Activated CD4-positive, alpha-beta memory T cell treated with anti-CD3 and anti-CD28 coated beads, Interleukin-2, amount 10 ng/mL, durations not matched to agents 7 days and 5 days (primary cell): ENCODE measurements at places on chromosomes 6 and 20. TPM values are rescaled to one million over a fixed set of nuclear protein-coding genes. Genes with fewer than 3 reads are reported as not detected.

DNA sequence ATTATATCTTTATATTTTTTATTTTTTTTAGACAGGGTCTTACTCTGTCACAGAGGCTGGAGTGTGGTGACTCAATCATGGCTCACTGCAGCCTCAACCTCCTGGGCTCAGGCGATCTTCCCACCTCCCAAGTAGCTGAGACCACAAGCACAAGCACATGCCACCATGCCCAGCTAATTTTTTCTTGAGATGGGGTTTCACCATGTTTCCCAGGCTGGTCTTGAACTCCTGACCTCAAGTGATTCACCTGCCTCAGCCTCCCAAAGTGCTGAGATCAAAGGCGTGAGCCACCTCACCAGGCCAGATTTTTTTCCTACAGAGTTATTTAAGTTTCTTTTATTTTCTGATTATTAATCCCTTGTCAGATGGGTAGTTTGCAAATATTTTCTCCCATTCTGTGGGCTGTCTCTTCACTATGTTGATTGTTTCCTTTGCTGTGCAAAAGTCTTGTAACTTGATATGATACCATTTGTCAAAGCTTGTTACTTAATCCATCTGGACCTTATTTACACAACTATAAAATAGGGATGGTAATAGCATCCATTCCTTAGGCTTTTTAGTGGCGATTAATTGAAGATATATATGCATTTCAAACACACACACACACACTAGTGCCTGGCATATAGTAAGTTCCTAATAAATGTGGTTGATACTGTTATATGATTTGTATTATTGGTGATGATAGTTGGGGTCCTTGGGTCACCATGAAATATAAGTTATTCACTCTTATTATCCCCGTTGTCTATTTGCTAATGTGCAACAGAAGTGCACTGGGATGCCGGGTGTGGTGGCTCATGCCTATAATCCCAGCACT is 187.1 kb downstream of the BCAS1 start:
- no peak for DNase-seq
- peaks cover 43% of the 10 kb centered on the region for H3K4me1 ChIP-seq
- no peaks in the 10 kb centered on the region for H3K27me3 ChIP-seq
- H3K27ac ChIP-seq = no peak overlapping the region
- H3K4me3 ChIP-seq = no peak overlapping the region

DNA sequence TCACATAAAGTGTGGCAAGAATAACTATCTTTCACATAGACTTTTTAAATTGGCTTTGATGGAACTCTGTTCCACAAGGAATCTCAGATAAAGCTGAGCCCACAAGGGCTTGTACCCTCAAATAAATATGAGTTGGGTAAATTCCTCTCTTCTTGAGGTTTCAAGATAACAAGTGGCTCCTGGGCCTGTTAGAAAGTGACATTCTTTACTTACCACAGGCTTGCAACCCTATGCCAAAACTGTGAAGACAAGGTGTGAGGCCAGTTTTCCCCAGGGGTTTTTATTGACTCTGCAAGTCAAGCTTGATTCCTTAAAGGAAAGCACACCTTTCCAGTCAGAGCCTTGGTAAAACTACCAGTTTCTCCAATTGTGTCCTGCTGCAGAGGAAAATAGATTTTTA is 664.8 kb upstream of the GJE1 start:
- DNase-seq = no peak
- H3K27me3 ChIP-seq = no peaks in the 10 kb centered on the region
- H3K36me3 ChIP-seq = peaks cover 3% of the 10 kb centered on the region
- peaks cover 14% of the 10 kb centered on the region for H3K4me1 ChIP-seq
- H3K4me3 ChIP-seq = no peak overlapping the region

DNA sequence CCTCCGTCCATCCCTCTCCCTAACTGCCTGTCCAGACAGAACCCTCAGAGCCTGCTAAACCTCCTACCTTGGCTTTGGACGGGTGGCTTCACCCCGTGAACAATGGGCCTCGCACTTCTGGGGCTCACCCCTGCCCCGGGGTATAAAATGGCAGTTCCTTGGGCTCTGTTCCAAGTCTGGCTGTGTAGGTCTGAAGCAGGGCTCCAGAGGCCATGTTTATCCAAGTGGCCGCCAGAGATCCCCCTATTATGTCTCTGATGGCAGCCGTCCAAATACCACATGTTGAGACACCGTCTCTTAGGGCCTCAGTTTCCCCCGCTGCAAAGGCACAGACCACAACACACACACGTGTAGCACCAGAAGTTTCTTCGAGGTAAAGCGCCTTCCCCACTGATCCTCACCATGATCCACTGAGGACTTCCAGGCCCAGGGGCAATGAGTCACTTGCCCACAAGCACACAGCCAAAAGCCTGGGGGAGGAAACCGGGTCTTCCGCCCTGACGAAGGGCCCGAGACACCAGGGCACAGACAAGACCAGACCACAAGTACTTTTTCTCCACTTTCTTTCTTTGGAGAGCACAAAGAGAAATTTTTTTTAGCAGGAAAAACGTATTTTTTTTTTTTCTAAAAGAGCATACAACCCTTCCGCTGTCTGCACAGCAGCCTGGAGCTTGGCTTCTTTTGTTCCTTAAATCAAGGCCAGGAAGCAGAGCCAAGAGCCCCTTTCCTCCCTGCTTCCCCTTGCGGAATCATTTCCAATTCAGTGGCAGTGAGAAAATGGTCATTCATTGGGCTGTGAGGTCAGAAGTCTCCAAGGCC is 11.8 kb downstream of the CPNE5 start:
- peaks cover 10% of the 10 kb centered on the region for H3K4me1 ChIP-seq
- H3K27me3 ChIP-seq = peaks cover 8% of the 10 kb centered on the region
- DNase-seq = peak; percentile 45
- H3K4me3 ChIP-seq = no peak overlapping the region

DNA sequence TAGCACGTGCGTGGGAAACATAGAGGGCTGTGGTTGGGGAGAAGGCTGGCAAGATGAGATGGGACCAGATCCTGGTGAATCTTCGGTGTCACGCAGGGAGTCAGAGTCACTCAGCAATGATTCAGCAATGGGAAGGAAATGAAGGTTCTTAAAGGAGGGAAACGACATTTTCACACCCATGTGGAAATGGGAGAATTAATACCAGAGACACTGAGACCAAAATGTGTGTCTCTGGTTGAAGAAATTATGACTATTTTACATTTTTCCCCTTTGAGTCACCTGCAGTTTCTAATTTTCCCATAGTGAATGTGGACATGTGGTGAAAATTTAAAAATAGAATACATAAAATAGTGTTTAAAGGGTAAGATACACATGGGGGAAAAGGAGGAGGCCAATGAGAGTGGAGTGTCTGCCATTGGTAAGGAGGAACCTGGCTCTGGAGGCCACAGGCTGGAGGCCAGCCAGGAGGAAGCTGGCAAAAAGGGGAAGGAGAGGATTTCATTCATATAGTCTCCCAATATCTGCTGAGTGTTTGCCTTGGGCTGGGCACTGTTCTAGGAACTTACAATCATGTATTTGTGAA is 17.5 kb downstream of the NRN1 start:
- no peak overlapping the region for H3K27ac ChIP-seq
- H3K4me3 ChIP-seq = no peak overlapping the region
- peaks cover 59% of the 10 kb centered on the region for H3K27me3 ChIP-seq

GRCh38 chr6:134954272-134955000 is 4.5 kb upstream of the ALDH8A1 start:
- DNase-seq = no peak
- H3K4me1 ChIP-seq = peaks cover 3% of the 10 kb centered on the region
- H3K4me3 ChIP-seq = no peak overlapping the region
- no peak overlapping the region for H3K27ac ChIP-seq
- no peaks in the 10 kb centered on the region for H3K27me3 ChIP-seq

GRCh38 chr20:58835231-58835630 is 15.5 kb downstream of the GNAS-AS1 start:
- peaks cover 52% of the 10 kb centered on the region for H3K27me3 ChIP-seq
- H3K4me1 ChIP-seq = peaks cover 16% of the 10 kb centered on the region
- no peak overlapping the region for H3K27ac ChIP-seq

GRCh38 chr6:160082627-160083026 is 39.0 kb upstream of the SLC22A1 start:
- DNase-seq = no peak
- peaks cover 83% of the 10 kb centered on the region for H3K36me3 ChIP-seq
- H3K27ac ChIP-seq = no peak overlapping the region
- peaks cover 17% of the 10 kb centered on the region for H3K4me1 ChIP-seq

- no peaks in the 10 kb centered on the region for H3K4me1 ChIP-seq
- H3K4me3 ChIP-seq = no peak overlapping the region
Measured at GRCh38 chr6:164408868-164409267, 900.5 kb downstream of the C6orf118 start.

GRCh38 chr20:33948480-33948879 is 45.2 kb upstream of the RALY start:
- no peaks in the 10 kb centered on the region for H3K4me1 ChIP-seq
- H3K27me3 ChIP-seq = peaks cover 13% of the 10 kb centered on the region
- no peak for DNase-seq
- H3K27ac ChIP-seq = no peak overlapping the region

GRCh38 chr6:133951881-133952814 is 876 bp upstream of the TBPL1 start:
- H3K27ac ChIP-seq = peak overlapping the region; percentile 74
- peaks cover 7% of the 10 kb centered on the region for H3K27me3 ChIP-seq
- DNase-seq = peak; percentile 34

GRCh38 chr6:105077596-105078385 is 102.0 kb downstream of the POPDC3 start:
- H3K36me3 ChIP-seq = no peaks in the 10 kb centered on the region
- peaks cover 30% of the 10 kb centered on the region for H3K27me3 ChIP-seq
- no peak overlapping the region for H3K27ac ChIP-seq
- no peak overlapping the region for H3K4me3 ChIP-seq
- DNase-seq = no peak
- no peaks in the 10 kb centered on the region for H3K4me1 ChIP-seq

GRCh38 chr6:44050872-44051505 is 76.3 kb downstream of the MRPL14 start:
- no peak overlapping the region for H3K27ac ChIP-seq
- DNase-seq = no peak
- no peaks in the 10 kb centered on the region for H3K36me3 ChIP-seq
- peaks cover 16% of the 10 kb centered on the region for H3K4me1 ChIP-seq
- H3K4me3 ChIP-seq = no peak overlapping the region

DNA sequence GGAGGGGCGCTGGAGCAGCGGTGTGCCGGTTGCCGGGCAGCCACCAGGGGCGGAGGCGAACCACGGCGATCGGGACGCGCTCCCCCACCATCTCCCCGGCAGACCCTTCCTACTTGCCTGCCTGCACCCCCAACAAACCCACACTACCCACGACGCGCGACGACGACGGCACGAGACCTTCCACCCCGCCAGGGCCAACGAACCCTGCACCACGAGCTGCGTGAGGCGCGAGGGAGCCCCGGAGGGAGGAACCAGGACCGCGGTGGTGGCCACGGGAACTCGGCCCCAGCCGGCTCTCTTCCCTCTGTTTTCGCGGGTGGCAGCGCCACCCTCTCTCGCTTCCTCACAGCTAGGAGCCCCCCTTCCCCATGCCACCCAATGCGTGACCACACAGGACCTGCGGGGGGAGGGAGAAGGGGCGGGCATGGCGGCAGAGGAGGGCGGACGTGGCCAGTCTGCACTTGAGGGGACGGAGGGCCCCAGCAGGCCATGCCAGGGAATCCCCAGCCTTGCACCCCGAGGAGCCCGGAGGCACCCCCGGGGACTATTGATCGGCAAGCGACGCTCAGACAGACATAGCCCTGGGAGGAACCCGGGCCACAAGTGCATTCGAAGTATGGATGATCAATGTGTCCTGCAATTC is 1516.4 kb upstream of the DEFB115 start:
- H3K4me1 ChIP-seq = no peaks in the 10 kb centered on the region
- no peak overlapping the region for H3K27ac ChIP-seq
- DNase-seq = no peak
- H3K4me3 ChIP-seq = no peak overlapping the region
- H3K36me3 ChIP-seq = peaks cover 6% of the 10 kb centered on the region

GRCh38 chr20:34907616-34908469 is 31.4 kb downstream of the ACSS2 start:
- H3K27ac ChIP-seq = no peak overlapping the region
- peaks cover 20% of the 10 kb centered on the region for H3K36me3 ChIP-seq
- DNase-seq = no peak
- peaks cover 12% of the 10 kb centered on the region for H3K4me1 ChIP-seq

DNA sequence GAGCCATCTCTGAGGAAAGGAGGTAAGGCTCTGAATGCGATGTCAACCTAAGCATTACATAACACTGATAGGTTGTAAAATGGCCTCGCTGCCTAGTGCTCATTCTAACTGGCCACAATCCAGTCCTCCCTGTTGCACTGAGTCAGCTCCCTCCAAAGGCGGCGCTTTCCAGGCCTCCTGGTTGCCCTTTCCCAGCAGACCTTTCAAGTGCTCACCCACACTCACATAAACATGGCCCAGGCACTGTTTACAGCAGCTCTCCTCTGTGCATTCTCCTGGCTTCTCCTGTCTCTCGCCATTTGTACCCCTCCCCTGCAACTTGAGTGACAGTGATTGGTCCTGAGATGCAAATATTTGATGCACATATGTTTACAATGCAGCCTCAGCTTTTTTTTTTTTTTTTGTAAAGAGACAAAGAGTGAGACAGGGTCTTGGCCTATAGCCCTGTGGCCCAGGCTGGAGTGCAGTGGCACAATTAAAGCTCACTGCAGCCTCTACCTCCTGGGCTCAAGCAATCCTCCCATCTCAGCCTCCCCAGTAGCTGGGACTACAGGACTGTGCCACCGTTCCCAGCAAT is 36.8 kb upstream of the PRND start:
- H3K27me3 ChIP-seq = peaks cover 2% of the 10 kb centered on the region
- peak overlapping the region; percentile 98 for H3K27ac ChIP-seq
- peaks cover 62% of the 10 kb centered on the region for H3K4me1 ChIP-seq
- H3K4me3 ChIP-seq = peak overlapping the region; percentile 84

DNA sequence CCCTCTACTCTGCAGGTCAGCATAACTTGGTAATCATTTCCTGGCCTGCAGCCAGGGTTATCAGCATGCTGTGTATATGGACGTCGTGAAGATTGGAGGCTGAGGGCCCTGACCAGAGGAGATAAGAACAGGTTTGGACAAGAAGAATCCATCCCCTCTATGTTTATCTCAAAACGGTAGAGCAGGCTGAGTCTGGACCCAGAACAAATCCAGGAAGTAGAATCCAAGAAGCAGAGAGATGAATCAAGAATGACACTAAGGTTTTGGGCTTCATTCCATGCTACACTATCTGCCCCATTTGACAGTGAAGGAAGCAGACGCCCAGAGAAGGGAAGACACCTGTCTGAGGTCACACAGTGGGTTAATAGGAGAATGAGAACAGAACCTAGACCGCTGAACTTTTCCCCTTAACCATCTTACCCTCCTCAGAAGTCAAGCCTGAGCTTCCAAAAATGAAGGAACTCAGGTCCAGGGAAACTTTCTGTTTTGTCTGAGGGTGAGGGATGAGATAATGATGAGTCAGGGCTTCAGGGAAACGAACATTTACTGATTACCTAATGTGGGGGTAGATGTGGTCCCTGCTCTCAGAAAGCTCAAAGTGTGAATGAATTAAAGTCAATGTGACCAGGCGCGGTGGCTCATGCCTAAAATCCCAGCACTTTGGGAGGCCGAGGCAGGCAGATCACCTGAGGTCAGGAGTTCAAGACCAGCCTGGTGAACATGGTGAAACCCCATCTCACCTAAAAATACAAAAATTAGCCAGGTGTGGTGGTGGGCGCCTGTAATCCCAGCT is 9.4 kb upstream of the COMMD7 start:
- no peaks in the 10 kb centered on the region for H3K36me3 ChIP-seq
- H3K27ac ChIP-seq = no peak overlapping the region
- H3K4me1 ChIP-seq = peaks cover 2% of the 10 kb centered on the region

The KIAA0408 gene
- total RNA-seq = 11.6 TPM

The TGM3 gene
- total RNA-seq = not detected

The SNRNP48 gene
- 16.5 TPM for total RNA-seq

The FOXF2 gene
- not detected for total RNA-seq

The BPIFA1 gene
- total RNA-seq = not detected
